M059J (cell line): ENCODE measurements at places on chromosomes 3 and 15. TPM values are rescaled to one million over a fixed set of nuclear protein-coding genes. Genes with fewer than 3 reads are reported as not detected.

GRCh38 chr3:10320320-10320677, 613 bp downstream of the SEC13 start:
- no peak for DNase-seq

GRCh38 chr3:70856414-70857162, 544.1 kb upstream of the MDFIC2 start:
- peak; percentile 41 for DNase-seq

GRCh38 chr3:63970631-63971475, 52.4 kb downstream of the PSMD6 start:
- no peak for DNase-seq

- DNase-seq: peak; percentile 92
These were observed 190.5 kb upstream of the NECTIN3 start for GRCh38 chr3:110881069-110881468.

- no peak for DNase-seq
These were observed 4.8 kb upstream of the CSK start for GRCh38 chr15:74776821-74777768.

- DNase-seq: no peak
These were observed 350.2 kb upstream of the POU1F1 start for GRCh38 chr3:87626546-87626945.

GRCh38 chr3:55162031-55162795, 234.4 kb upstream of the LRTM1 start:
- peak; percentile 93 for DNase-seq

DNA sequence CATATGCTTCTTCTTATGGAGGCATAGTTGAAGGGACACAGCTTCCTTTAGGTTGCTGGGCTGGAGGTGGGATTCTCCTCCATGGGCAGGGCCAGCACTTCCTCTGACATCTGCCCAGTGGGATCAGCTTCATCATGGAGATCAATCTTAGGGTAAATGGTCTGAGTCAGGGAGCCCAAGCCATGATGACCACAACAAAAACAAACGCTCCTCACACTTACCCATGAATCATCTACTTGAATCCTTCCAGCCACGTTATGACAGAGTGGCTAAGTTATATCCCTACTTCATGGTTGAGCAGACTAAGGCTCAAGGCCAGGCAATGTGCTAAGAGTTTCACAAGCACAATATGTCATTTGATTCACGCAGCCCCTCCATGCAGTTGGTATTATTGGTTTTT, 87.2 kb upstream of the NMNAT3 start:
- DNase-seq: peak; percentile 99

- no peak for DNase-seq
These were observed 29.8 kb downstream of the EPHA6 start for GRCh38 chr3:96844204-96844514.

GRCh38 chr15:48029642-48030041, 91.1 kb upstream of the SLC24A5 start:
- DNase-seq: no peak

- peak; percentile 78 for DNase-seq
These were observed 21.9 kb downstream of the FSTL1 start for GRCh38 chr3:120428924-120429323.

DNA sequence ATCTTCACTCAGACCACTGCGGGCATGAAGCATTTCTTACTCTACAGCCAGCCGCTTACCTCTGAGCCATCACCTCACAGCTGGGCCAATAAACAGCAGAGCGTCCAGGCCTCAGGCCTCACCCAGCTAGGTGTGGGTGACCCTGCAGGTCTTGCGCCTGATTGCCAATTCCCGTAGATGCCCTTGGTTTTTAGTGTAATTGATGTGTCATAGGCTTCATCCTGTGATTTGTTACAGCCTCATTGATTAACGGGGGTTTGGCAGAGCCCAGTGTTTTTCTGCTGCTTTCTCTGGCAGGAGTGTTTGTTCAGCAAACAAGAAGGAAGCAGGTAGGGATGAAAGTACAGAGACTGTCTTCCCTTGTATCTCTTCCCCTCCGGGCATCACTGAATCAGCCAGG, 49.6 kb upstream of the BNIP2 start:
- no peak for DNase-seq

- DNase-seq: no peak
These were observed 199.1 kb upstream of the AZI2 start for GRCh38 chr3:28547677-28548076.

GRCh38 chr3:13529196-13530112, 19.5 kb upstream of the FBLN2 start:
- DNase-seq: no peak

GRCh38 chr3:110569073-110569472, 502.5 kb upstream of the NECTIN3 start:
- DNase-seq: no peak

GRCh38 chr3:58084788-58085543, 76.7 kb downstream of the FLNB start:
- DNase-seq: no peak

- DNase-seq: peak; percentile 26
These were observed 40.2 kb downstream of the SLMAP start for GRCh38 chr3:57796261-57796660.

GRCh38 chr3:95048564-95048963, 985.7 kb downstream of the NSUN3 start:
- DNase-seq: peak; percentile 3

GRCh38 chr15:57229051-57229450, 147.3 kb upstream of the CGNL1 start:
- DNase-seq: no peak

GRCh38 chr3:150429767-150430671, 21.9 kb downstream of the TSC22D2 start:
- DNase-seq: no peak

DNA sequence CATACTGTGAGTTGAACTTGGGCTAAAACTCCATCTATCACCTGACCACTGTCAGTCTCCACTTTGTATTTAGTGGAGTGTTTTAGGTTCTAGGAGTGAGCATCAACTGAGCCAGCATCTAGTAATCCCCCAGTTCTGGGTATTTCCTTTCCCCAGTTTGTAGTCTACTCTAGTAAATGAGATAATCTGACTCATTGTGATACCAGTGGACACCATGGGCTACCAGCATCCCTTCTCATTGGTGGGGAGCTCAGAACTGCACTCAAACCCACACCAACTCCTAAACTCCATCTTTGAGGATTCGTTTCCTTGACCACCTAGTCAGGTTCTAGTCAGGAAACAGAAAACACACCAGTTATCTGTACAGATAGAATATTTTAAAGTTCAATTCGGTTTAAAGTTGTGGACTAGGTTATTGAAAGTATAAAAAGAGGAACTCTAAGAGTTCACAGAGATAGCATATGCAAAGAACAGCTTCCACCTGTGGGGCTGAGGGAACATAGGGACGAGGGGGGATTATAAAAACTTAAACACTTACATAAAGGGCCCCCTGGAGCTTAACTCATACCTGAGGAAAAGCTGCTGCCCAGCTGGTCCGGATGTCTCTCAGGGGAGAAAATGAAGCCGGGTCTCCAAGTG, 36.0 kb downstream of the LEO1 start:
- peak; percentile 9 for DNase-seq

- DNase-seq: peak; percentile 13
These were observed 103.1 kb upstream of the ATP11B start for GRCh38 chr3:182690172-182690571.

DNA sequence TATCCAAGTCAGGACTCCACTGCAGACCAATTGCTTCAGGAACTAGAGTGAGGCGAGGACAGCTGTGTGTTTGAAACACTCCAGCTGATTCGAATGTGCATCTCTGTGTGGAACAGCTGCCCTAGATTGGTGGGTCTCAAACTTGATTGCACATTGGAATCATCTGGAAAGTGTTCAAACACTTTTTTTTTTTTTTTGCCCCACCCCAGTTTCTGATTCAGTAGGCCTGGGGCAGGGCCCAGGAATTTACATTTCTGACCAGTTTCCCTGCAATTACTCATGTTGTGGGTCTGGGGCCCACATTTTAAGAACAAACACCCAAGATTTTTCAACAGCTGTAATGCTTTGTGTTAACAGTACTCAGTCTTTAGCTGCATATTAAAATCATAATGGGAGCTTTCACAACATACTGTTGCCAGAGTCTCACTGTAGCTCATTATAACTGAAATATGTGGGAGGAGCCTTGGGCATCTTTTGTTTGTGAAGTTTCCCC, 156.6 kb downstream of the NR1D2 start:
- no peak for DNase-seq

DNA sequence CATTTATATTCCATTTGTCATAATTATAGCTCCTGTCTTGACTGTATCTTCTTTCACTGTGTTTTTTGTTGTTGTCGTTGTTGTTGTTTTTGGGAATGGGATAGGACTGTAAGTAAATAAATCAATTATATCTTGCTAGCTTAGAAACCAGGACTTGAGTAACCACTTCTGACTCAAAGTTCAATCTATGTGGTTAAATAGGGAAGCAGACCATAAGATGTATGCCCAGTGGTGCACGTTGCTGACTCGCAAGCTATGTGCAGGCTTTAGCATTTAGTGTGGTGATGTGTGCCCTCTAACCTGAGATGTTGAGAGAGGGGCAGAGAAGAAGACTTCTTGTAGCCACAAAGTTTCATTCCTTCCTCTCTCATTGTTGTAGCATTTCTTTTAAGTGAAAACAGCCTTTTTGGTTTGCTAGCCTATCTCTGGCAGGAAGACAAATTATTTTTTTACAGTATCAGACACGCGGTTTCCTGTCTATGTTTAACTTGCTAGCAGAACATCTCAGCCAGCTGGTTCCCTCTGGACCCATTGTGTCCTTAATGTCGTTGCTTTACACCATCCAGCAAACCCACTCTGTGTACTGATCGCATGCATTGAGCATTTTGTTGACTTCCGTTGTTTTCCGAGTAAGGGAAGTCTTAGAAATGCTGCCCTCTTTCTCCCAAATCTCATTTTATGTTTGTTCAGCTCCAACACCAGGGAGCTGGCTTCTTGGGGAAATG, 52.1 kb downstream of the TGFBR2 start:
- DNase-seq: peak; percentile 61

GRCh38 chr3:114451561-114452018, 157.8 kb downstream of the TIGIT start:
- peak; percentile 68 for DNase-seq

GRCh38 chr3:66312039-66312438, 91.2 kb downstream of the SLC25A26 start:
- no peak for DNase-seq

- peak; percentile 24 for DNase-seq
These were observed 26.6 kb downstream of the NEK11 start for GRCh38 chr3:131053043-131053859.

DNA sequence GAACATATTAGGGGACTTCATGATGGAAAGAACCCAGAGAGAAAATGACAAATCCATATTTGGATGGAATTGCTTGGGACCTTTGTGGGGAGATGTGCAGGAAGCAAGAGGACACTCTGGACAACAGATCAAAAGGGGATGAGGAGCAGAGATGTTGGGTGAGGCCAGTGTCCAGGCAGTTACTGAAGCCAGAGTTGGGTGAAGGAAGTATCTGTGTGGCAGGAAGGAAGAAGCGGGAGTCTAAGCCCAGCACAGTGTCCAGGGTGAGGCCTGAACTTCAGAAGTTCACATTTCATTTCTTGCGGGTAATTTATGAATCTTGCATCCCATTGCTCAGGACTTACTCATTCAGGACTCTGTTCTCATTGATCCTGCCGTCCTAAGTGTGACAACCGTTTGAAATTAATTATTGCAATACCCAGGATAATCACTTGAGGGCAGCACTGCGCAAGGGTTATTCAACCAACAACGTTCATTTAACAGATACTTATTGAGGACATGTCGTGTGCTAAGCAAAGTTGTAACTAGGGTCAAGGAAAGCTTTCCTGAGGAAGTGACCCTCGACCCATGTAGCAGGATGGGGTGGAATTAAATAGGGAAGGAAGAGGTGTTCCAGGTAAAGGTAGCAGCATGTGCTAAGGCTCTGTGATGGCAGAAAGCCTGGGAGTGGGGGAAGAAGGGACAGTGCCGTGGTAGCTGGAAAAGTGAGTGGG, 61.3 kb upstream of the CMTM8 start:
- peak; percentile 55 for DNase-seq

GRCh38 chr15:88321271-88321670, 64.7 kb upstream of the NTRK3 start:
- no peak for DNase-seq

GRCh38 chr3:151544164-151544548, 83.3 kb upstream of the IGSF10 start:
- peak; percentile 11 for DNase-seq

GRCh38 chr3:152084441-152085158, 184.1 kb upstream of the MBNL1 start:
- DNase-seq: no peak

- peak; percentile 41 for DNase-seq
These were observed 85.3 kb upstream of the MBNL1 start for GRCh38 chr3:152183473-152183872.

- no peak for DNase-seq
These were observed 38.5 kb downstream of the SMAD3 start for GRCh38 chr15:67103869-67104268.

GRCh38 chr3:17025594-17026139, 140.9 kb downstream of the PLCL2 start:
- no peak for DNase-seq

DNA sequence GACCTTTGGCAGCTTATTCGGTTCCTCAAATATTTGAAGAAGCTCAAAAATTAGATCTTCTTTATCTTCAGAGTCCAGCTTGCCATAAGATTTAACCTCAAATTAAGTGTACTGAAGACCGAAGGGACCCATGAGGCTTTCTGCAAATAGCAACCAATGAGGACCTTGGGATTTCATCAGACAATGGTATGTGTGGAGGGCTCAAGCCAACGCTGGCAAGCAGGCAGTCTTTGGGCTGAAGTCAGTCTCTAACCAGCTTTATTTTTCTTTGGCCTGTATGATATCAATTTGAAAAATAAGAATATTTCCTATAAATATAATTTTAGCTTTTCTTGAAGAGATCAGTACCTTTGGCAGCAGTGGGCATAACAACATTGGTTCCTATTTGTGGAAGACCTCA, 692.7 kb downstream of the MCTP2 start:
- no peak for DNase-seq

- no peak for DNase-seq
These were observed 204.6 kb upstream of the IL12A start for GRCh38 chr3:159783780-159784742.

- DNase-seq: no peak
These were observed 62.8 kb downstream of the RASGRF1 start for GRCh38 chr15:79027532-79028410.

DNA sequence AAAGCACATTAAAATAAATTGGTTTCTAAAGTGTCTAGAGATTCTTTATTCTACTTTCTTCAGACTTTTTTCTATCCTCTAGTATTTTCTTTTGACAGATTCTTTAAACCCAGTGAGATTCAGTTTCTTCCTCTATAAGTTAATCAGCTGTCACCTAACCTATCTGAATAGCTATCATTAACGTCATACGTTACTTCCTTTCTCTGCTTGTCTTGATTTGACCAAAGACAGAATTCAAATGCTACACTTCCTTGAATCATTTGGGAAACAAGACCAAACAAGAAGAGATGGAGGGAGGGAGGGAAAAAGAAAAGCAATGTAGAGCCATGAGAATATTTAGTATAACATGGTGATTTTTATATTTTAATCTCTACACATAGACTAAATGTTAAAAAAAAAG, 235.2 kb downstream of the NAALADL2 start:
- no peak for DNase-seq

The CTXND1 gene
- total RNA-seq: not detected in 2 replicates

The EIF4E3 gene
- 0.07 and 0.39 TPM in 2 replicates for total RNA-seq

The NGRN gene
- 101 and 125 TPM in 2 replicates for total RNA-seq

The PLEKHO2 gene
- 8.7 and 14.0 TPM in 2 replicates for total RNA-seq

The MEIS2 gene
- 27.7 and 32.9 TPM in 2 replicates for total RNA-seq

The TIGIT gene
- not detected in 2 replicates for total RNA-seq

The PATL2 gene
- 2.0 and 2.6 TPM in 2 replicates for total RNA-seq

The LSMEM2 gene
- not detected in 2 replicates for total RNA-seq

The GOLGA8Q gene
- total RNA-seq: not detected in 2 replicates

The CTSH gene
- total RNA-seq: 45.5 and 95.4 TPM in 2 replicates

The NANOGP8 gene
- not detected in 2 replicates for total RNA-seq

The TMEM207 gene
- total RNA-seq: not detected in 2 replicates

The KLHL24 gene
- total RNA-seq: 15.1 and 35.6 TPM in 2 replicates

The FBXO40 gene
- not detected in 2 replicates for total RNA-seq
